Chondrocyte (in vitro differentiated cells): ENCODE measurements at places on chromosomes 3 and 15. TPM values are rescaled to one million over a fixed set of nuclear protein-coding genes. Genes with fewer than 3 reads are reported as not detected.

DNA sequence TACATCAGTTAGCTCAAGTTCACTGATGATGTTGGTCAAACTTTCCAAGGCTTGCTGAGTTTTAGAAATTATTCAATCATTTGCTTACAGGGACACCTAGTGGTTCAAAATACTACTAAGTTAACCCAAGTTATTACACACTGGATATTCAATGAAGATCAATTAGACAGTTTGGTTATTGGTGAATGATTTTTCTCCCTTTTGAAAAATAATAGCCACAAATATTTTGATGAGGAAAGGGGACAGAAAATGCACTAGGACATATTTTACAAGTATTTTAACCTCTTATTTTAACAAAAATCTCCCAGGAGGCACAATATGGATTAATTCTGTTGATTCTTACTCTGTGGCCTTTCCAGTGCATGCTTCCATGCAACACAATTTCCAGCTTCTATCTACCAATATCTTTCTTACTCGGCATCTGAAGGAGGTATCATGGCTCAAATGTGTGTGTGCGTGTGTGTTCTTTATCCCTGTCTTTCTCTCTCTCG is 20.1 kb upstream of the GOLGA6L2 start:
- DNase-seq, result no peak
- no peaks in the 10 kb centered on the region for H3K27me3 ChIP-seq
- H3K4me3 ChIP-seq, result no peak overlapping the region

DNA sequence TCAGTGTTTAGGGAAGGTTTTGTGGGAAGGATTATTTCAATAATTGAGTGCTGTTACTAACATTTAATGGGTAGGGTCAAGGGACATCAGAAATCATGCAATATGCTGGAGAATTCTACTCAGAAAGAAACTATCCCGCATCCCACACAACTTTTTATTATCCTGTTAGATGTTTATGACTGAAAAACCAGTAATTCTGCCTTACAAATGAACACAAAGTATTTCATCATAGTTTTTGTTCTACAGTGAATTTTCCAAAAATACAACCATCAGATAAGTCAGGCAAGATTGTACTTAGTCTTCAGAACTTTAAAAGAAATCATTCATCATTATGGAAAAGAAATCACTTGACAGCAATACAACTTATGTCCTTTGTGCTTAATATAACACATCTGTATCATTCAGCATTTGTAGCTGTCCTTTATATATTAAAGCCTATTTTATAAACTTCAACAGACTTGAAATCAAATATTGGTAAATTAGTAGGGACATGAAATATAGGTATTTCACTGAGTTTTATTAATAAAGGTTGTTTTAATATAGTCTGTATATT is 61.9 kb downstream of the TRPM7 start:
- peaks cover 18% of the 10 kb centered on the region for H3K36me3 ChIP-seq
- H3K27ac ChIP-seq, result peak overlapping the region; percentile 55
- H3K4me1 ChIP-seq, result peaks cover 41% of the 10 kb centered on the region
- no peak for DNase-seq

DNA sequence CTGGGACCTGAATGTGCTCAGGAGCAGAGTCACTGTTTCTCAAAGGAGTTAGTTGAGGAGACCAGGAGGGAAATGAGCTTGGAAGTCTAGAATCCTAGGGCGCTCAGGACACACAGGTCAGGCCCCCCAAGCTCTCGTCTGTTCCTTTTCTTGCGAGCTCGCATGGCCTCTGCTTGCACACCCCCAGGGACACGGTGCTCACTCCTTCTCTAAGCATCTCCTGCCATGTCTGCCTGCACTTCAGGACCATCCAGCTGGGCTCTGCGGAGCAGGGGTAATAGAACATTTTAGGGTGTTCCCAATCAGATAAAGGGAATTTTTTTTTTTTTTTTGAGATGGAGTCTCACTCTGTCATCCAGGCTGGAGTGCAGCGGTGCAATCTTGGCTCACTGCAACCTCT is 213.2 kb downstream of the XXYLT1 start:
- peak; percentile 50 for DNase-seq
- no peak overlapping the region for H3K4me3 ChIP-seq
- peaks cover 20% of the 10 kb centered on the region for H3K27me3 ChIP-seq
- no peak overlapping the region for H3K27ac ChIP-seq
- peaks cover 12% of the 10 kb centered on the region for H3K36me3 ChIP-seq
- H3K4me1 ChIP-seq, result no peaks in the 10 kb centered on the region

DNA sequence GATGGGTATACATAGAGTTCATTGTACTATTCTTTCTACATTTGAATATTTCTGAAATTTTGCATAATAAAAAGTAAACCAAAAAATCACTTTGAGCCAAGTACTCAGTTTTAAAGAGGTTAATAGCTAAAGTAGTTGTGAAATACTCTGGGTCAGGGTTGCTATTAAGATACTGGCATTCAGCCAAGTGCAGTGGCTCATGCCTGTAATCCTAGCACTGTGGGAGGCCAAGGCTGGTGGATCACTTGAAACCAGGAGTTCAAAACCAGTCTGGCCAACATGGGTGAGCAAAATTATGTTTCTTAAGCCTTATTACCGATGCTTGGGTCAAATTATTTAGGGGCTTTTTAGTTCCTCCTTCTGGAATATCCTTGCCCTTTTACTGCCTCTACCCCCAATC is 122.0 kb upstream of the MELTF start:
- peak overlapping the region; percentile 59 for H3K27ac ChIP-seq
- no peak overlapping the region for H3K4me3 ChIP-seq
- H3K4me1 ChIP-seq, result peaks cover 43% of the 10 kb centered on the region

The CCDC80 gene
- 1,151 to 1,607 TPM (median 1,574 TPM) in 3 replicates for total RNA-seq

The THRB gene
- 3.1 to 3.8 TPM (median 3.5 TPM) in 3 replicates for total RNA-seq
